Skeletal muscle cell (primary cell): ENCODE measurements at places on chromosomes 3 and 15.

DNA sequence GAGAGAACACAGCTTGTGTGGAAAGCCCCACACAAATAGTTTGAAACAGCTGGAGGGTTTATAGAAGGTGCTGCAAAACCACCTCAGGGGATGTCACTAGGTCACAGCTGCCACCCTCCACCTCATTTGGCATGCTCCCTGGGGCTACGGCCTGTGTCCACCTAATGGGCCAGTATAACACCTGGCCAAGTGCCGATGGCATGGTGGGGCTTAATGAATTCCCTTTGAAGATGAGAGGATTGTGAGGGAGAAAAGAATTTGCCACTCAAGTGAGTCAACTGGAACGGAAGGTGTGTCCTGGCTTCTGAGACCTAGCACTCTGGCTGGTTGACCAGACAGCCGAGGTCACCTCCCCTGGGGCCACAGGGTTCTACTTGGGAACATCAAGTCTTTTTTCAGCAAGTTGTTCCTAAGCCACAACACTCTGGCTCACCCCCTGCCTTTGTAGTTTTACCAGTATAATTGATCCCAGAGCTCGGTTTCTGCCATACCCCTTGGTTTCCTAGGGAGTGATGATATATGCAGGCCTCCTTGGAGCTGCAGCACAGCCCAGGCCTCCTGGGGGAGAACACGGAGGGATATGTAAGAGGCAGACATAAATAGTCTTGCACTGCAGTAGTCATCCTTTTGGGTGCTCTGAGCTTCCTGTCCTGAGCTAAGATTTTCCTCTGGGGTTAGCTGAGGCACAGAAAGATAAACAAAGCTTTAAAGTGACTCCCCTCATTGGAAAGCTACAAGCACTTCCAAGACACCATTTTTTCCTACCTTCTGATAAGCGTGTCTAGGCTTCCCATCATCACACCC, 178.2 kb upstream of the LPP start:
- peak; percentile 76 for DNase-seq

- no peak for DNase-seq
Measured at GRCh38 chr15:38994310-38994709, 429.7 kb upstream of the RASGRP1 start.

DNA sequence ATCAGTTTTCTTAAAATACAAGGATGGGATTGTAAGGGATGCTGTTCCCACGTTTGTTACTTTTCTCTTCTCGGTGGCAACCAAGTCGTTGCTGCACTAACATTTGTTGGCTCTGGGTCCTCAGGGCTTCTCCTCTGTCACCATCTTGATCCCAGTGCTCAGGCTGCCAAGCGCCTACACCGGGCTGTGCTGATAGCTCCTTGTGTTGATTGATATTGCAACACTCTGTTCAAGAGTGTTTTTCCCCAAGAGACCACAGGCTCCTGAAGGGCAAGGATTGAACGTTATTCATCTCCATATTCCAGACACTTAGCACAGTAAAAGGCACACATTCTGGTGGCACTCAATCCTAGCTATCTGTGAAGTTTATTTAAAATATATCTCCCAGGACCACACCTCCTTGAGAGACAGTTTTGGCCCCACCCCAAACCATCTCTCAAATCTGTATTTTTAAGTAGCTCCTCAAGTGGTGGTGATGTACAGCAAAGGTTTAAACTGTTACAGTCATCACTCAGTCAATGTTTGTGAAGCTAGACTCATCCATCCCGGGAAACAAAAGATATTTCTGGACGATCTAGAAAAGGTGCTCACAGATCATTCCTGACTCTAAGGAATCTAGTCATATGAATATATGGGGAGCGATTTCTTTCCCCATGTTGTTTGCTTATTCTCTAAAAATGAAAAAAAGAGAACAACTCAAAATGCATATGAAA, 38.5 kb upstream of the FOXP1 start:
- no peak for DNase-seq

DNA sequence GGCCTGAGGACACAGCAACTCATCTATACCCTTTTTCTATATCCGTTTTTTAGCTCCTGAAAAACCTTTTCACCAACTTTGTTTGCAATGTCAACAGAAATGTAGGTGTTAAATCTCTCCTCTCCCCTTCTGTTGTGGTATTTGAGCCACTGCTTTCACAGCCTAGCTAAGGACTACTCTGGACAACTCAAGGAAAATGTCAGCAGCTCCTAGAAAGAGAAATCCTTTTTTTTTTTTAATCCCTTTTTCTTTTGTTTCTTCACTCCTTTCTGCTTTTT, 176.6 kb downstream of the KLHL25 start:
- no peak for DNase-seq

DNA sequence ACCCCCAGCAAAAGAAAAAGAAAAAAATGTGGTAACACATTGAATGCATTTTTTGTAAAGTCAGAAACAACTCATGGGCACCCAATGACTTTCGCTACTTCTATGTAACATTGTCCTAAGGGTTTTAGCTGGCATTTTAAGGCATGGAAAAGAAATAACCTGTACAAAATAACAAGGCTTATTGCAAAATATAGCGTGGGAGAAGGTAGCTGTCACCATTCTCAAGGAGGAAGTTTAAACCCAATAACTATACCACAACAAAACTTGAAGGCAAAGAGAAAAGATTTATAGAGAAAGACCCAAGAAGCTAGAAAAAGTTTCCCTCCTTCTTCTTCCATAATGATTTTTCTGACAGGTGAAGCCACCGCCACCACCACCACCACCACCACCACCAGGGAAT, 55.7 kb upstream of the ACP3 start:
- DNase-seq = no peak

- no peak for DNase-seq
Measured at GRCh38 chr15:83449250-83449671, 2.1 kb downstream of the SH3GL3 start.

- no peak for DNase-seq
Measured at GRCh38 chr3:123349566-123350435, 99.1 kb downstream of the ADCY5 start.

DNA sequence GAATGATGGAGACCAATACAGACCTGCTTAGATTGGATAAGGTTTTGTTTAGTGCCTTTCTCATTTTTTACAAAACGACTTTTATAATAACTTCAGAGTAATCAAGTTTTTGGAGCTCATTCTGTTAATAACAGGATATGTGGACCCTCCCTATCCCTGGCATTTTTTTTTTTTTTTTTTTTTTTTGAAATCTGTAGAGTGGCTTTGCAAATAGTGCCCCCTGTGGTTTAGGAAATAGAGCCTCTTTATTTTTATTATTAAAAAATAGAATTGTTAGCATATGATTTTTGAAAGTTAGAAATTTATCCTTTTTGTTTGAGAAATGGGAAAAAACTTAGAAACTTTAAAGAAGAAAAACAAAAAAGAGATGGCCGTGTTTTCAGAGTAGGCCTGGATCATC, 11.4 kb downstream of the SKIL start:
- DNase-seq = no peak

DNA sequence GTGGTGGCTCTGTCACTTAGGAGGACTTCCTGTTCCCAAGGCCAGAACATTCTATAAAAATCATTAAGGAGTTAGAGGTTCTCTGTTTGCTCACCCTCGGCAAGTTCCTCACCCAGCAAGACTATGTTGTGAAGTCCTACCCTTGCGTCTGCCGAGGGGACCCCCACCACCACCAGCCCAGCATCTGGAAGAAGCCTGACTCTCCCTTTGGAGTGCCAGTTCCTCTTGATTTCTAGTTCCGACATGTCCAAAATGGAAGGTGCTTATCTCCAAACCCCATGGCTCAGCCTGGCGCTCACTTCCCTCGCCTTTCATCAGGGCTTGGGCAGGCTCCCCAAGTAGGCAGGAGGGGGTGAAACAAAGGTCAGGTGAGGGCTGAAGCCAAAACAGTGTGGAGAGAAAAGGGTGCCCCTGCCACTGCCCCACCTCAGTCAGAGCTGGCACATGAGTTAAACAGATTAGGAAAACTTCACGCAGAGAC, 41.0 kb downstream of the BHLHE40 start:
- DNase-seq = no peak

GRCh38 chr3:102089239-102089638, 239.9 kb downstream of the NFKBIZ start:
- DNase-seq = no peak

- DNase-seq = no peak
Measured at GRCh38 chr3:120469440-120469839, 18.6 kb upstream of the FSTL1 start.

DNA sequence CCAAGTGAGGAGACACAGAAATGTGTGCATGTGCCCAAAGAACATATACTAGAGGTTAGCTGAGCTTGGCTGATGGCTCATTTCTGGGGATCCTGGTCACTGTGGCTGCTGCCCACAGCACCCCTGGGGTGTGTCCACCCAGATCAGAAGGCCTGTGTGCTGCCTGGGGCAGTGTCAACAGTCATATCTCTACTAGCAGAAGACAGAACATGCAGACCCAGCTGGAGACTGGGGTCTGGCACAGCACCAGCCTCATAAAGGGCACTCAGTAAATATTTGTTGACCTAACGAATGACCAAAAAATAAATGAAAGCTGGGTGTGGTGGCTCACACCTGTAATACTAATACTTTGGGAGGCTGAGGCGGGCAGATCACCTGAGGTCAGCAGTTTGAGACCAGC, 16.4 kb downstream of the CHRNA3 start:
- no peak for DNase-seq

DNA sequence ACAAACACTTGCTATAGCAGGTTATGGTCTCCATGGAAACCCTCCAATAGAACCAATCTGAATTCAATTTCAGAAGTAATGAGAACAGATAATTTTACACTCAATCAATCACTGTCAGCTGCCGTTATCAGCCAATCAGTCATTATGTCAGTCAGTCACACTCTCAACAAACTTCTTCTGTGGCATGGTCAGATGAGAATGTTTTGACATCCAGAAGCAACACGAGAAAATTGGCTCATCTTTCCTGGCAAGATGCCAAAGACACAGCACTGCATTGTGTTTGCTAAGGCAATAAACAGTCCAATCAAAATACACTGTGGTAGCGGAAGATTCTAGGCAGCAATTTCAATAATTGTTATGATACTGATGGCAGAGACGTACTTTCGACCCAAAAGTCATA, 190.7 kb downstream of the RORA start:
- DNase-seq = no peak

DNA sequence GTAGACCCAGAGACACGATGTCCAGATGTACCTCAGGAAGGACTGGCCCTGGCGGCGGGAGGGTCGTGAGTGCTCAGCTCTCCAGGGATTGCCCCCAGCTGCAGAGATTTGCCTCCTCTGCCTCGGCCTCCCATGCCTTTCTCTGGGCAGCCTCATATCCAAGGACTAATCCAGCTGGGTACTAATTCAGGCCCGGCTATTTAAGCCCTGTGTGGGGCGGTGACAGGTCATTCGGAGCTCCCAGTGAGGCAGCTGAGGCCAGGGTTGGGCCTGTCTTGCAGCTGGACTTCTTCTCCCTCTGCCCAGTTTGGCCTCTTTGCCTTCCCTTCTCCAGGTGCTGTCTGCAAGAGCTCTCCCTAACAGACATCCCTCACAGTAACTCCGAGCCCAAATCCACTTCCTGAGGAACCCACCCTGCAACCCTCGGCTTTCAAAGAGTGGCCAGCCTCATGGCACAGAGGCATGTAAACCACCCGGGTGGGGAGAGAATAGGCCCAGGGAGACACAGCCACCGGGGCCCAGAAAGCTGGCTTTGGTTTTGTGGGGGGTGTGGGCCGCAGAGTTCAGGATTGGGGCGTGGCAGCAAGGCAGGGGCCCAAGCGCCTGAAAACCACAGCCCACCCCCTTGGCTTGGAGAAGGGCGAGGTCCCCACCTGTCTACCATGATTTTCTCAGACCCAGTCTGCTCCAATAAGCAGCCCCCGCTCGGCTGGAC, 85.8 kb downstream of the PPCDC start:
- no peak for DNase-seq

GRCh38 chr3:81554801-81555200, 206.6 kb downstream of the GBE1 start:
- no peak for DNase-seq

- DNase-seq = no peak
Measured at GRCh38 chr3:114112696-114113095, 56.2 kb downstream of the QTRT2 start.

DNA sequence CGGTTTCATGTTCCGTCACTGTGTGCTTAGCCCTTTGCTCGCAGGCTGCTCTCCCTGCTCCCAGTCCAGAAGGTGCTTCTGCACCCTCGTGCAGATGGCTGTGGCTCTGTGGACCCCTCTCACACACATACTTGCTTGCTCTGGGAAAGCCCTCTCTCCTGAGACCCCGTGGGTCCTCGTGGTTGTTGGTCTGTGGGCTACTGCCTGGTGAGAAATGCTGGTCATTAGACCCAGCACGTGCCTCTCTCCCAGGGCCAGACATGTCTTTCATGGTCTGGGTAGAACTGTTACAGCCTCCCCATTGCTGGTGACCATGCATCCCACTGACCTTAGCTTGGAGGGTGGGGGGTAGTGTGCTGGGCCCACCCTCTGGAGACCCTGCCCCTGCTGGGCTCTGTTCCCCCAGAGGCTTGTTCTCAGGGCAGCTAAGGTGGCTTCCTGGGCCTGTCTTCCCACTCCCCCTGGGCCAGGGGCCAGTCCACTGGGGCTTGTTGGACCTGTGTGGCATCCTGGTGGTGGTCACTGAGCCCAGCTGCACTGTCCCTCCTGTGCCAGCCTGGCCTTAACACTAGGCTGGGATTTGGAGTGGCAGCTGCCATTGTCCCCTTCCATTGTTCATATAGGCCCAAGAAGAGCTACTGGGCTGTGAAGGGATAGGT, 10.6 kb downstream of the C15orf39 start:
- DNase-seq = no peak

DNA sequence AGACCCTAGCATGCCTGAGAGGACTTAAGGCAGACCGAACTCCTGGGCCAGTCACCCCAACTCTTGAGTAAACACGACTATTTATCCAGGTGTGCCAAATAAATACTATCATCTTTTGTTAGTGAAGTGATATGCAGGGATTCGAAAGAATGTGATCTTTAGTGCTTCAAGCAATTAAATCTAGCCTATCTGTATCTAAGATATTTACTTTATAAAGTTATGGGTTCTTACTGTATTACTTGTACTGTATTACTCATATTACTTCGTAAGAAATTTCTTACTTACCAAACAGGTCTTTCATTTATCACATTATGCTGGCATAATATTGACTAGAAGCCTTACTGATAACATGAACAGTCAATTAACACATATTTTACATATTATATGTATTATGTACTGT, 211.6 kb upstream of the NECTIN3 start:
- no peak for DNase-seq

DNA sequence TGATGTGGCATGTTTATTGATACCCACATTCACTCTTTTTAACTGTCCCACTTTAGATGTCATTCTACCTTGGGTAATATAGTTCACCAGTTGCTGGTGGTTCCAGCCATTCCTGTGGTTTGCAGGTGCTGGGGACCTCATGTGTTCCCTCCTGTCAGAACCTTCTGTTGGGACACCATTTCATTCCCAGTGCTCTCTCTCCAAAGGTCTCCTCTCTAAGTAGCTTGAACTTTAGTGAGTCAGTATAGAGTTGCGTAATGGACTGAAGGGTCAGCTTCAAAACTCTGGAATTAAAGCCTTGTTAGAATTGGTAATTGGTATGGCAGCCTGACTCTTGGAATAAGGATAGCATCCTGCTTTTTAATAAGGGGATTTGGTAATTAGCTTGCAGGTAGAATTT, 108.5 kb downstream of the PLCL2 start:
- DNase-seq = peak; percentile 28

GRCh38 chr3:193728429-193729087, 135.6 kb downstream of the OPA1 start:
- DNase-seq = no peak

- DNase-seq = no peak
Measured at GRCh38 chr3:46389306-46389705, 17.6 kb downstream of the CCR5AS start.
